ENCODE measurements at places on chromosomes 2 and 18.

- no peak for DNase-seq
These were observed 38.4 kb upstream of the NCKAP5 start for GRCh38 chr2:133606616-133607015.

GRCh38 chr2:177399376-177399775 is 6.8 kb downstream of the AGPS start:
- DNase-seq: no peak

GRCh38 chr2:123816203-123816602 is 208.9 kb upstream of the CNTNAP5 start:
- no peak for DNase-seq

GRCh38 chr2:238163481-238164198 is 4.9 kb downstream of the ERFE start:
- DNase-seq: no peak

DNA sequence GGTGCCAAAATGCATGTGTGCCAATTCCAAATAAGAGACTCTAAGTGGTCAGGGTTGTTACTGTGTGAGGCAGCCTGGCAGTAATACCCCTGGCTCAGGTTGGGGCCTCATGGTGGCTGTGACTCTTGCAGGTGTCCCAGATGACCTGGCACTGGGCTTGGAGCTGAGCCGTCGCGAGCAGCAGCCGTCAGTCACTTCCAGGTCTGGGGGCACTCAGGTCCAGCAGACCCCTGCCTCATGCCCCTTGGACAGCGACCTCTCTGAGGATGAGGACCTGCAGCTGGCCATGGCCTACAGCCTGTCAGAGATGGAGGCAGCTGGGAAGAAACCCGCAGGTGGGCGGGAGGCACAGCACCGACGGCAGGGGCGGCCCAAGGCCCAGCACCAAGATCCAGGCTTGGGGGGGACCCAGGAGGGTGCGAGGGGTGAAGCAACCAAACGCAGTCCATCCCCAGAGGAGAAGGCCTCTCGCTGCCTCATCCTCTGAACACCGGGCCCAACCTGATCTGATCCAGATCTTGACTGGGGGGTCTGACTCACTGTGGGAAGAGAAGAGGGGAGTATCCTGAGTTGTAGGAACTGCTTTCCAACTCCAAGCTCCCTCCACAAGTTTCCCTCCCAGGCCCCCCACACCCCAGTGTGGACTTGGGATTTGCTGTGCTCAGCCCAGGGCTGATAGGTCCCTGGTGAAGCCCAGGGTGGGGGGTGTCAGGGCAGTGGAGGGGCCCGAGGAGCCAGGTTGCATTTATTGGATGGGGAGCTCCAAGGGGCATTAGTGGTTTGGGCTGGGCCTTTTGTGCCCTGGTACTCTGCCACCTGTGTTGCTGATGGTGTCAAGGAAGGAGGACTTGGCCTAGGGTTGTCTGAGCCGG is 5.6 kb downstream of the DNAJB2 start:
- no peak for DNase-seq
